ENCODE measurements at places on chromosomes 12 and 14.

GRCh38 chr14:106610691-106611090 is 1084.3 kb downstream of the TMEM121 start:
- DNase-seq: no peak

DNA sequence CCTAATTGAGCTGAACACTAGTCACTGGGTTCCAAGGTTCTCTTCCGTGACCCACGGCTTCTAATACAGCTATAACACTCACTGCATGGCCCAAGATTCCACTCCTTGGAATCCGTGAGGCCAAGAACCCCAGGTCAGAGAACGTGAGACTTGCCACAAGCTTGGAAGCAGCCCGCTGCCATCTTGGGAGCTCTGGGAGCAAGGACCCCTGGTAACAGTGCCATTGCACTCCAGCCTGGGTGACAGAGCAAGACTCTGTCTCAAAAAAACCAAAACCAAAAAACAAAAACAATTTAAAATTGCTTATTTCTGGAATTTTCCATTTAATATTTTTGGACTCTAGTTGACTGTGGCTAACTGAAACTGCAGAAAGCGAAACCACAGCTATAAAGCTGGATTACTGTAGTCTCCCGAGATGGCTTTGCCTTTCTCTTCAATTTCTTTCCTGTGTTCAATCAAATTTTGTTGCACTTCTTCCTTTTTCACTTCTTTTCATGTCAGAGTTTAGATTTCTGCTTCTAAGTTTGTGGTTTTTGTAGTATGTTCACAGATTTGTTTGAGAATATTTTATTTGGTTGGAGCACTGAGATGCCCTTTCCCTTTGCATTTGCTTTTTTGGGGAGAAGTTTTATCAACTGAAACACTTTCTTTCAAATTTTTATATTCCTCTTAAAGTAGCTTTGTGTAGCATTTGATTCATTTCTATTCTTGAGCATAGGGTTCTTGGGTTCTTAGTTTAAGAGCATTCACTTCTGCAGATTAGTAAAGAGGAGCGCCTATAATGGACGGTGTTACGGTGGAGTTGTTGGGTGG is 44.6 kb downstream of the DDHD1 start:
- no peak for DNase-seq

DNA sequence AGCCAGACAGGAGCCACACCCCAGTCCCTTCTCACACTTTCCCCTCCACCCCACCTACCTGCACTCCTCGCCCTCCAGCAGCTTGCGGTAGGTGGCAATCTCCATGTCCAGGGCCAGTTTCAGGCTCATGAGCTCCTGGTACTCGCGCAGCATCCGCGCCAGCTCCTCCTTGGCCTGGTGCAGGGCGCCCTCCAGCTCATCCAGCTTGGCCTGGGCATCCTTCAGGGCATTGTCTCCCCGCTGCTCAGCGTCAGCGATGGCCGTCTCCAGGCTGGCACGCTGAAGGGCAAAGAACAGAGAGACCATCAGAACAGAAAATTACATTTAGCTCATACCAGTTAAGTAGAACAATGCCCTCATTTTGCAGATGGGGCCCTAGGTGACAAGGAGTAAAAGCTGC is 5.5 kb downstream of the KRT74 start:
- DNase-seq: no peak

DNA sequence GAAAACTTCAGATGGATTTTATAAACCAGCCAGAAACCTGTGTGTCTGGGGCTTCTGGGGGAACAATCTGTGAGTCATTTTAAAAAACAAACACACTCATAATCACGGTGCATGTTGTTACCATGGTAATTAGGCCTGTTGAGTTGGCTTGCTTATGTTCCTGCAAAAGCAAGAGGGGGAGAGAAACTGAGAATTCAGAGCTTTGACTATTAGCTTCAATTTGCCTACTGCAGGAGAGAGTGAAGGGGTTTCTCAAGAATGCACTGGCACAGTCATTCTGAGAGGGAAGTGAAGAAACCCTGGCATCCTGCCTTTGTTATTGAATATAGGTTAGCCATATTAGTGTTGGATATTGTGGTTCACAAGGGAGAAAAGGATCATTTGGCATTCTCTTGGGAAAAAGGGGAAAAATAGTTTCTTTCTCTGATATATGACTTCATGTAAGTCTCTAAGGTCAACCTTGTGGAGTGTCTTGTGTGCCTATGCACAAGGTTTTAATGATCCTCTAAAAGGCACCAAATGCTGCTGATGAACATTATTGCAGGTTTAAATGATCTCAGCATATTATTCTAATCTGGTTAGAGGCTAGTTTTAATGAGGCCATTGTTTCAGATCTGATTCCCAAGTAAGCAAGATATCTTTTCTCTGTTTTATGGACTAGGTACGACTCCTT is 12.9 kb downstream of the GNG2 start:
- DNase-seq: no peak

DNA sequence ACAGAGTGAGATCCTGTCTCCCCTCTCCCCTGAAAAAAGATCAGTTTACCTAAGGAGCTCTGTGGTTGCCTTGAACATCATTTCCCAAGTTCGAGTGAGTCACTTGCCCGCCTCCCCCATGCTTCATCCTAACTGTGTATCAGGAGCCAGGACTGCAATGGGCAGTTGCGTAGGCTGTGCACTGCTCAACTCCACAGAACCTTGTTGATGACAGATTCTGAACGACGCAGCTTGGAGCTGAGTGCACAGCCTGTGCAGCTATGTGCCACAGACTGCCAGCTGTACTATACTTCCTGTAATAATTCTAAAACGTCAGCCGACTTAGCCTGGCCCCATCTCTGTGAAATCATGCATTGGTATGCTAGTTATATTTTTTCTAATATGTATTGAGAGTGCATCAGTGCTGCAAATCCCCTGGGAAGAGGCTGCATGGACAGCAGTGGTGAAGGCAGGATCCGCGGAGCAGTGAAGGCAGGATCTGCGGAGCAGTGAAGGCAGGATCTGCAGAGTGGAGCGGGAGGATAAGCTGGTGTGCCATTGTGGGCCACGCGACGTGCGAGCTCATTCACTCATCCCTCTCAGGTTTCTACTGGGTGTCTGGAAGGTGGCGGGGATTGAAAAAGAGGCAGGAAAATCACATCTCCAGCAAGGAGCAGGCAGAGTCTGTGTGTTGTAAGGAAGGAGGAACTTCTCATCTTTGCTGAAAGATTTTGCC is 80.8 kb downstream of the GALNT9 start:
- peak; percentile 28 for DNase-seq
